ENCODE measurements at places on chromosomes 1 and 21.

- no peak for DNase-seq
Observed at GRCh38 chr1:214990619-214991018, 91.9 kb upstream of the KCNK2 start.

- DNase-seq = no peak
Observed at GRCh38 chr1:233735847-233736246, 121.9 kb downstream of the KCNK1 start.

GRCh38 chr1:197914510-197914909 is 2.7 kb upstream of the LHX9 start:
- no peak for DNase-seq

- no peak for DNase-seq
Observed at GRCh38 chr1:182217071-182217470, 155.6 kb upstream of the ZNF648 start.

DNA sequence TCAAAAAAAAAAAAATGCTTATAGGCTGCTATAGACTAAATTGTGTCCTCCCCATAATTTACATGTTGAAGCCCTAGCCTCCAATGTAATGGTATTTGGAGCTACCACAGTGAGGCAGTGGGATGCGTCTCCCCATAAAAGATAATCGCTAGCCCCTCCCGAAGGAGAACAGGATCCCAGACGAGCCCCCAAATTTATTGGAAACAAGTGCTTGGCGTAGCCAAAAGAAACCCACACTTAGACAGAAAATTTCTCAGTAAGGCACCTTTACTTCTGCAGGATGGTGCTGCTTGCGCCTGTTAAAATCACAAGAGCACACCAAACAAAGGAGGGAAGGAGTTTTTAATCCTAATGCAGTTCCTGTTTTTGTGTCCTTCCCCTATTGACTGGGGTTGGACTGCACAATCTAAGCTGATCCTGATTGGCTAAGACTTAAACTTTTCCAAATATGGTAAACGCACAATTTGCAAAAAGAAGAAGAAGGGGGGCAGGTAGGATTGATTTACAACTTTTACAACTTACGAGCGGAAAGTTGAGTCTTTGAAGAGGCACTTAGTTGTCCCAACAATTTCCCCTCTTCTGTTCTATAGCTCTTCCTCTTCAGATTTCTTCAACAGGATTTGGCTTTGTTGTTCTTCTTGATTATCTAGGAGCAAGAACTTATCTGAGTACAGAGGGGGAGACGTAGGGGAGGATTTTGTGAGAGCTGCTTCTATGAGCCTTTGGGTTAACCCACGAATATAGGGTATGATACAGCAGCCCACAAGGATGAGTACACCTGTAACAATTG is 3.0 kb upstream of the IPP start:
- DNase-seq = no peak

Data from activated naive CD8-positive, alpha-beta T cell treated with anti-CD3 and anti-CD28 coated beads, Interleukin-2, amount 50 U/mL, for 16 hours (primary cell).